Gastrocnemius medialis (tissue), 4 donors: ENCODE measurements at places on chromosomes 3 and 15. TPM values are rescaled to one million over a fixed set of nuclear protein-coding genes. Genes with fewer than 3 reads are reported as not detected.

DNA sequence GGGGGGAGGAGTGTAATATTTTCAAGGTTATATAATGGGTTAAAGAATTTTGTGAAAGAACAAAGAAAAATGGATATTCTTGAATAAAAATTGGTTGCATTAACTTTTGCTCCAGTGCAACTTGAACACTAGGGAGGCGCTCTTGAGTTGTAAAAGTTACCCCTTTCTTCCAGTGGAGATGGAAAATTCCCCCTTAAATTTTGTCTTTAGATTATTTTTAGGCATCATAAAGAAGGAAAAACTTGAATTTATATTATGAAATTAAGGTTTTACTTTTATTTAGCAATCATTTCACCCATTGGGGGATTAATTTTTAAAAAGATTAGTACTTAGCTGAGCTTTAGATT is 550 bp upstream of the CHD2 start:
- H3K27me3 ChIP-seq, result no peaks in the 10 kb centered on the region
- DNase-seq, result no peak
- H3K4me1 ChIP-seq, result peaks cover 56% of the 10 kb centered on the region
- H3K27ac ChIP-seq, result peak overlapping the region; percentile 94
- no peaks in the 10 kb centered on the region for H3K36me3 ChIP-seq

DNA sequence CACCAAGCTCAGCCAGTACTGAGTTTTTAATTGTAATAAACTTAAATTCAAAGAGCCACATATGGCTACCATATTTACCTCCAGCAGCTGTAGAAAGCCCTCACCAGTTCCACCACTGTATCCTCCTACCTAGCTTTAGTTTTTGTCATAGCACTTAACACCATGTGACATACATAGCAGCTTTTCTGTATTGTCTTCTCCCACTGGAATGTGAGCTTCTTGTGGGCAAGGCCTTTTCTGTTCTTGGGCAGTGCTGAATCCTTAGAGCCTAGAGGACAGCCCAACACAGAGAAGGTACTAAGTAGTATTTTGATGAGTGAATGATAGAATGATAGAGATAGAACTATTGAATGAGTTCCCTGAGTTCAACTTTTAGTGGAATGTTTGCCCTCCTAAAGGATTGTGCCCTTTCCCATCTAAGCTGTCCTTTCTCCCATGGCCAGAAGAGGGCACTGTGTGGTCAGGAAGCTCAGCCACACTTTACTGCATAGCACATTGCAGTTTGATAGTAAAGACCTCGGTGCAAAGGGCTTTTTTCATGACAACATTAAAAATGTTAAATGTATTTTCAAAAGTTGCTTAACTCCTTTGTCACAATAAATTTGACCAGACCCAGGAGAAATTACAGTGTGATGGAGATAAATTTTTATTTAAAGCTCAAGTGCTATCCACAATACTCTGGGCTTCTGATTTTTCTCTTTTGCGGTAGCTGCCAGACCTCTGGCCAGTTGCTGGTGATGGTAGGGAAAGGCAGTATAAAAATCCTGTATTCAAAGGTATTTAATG is 115.8 kb downstream of the GHSR start:
- H3K27me3 ChIP-seq, result no peaks in the 10 kb centered on the region
- no peaks in the 10 kb centered on the region for H3K4me1 ChIP-seq
- peak overlapping the region; percentile 53 for H3K27ac ChIP-seq
- no peak for DNase-seq

GRCh38 chr15:93040288-93041158 is 48.5 kb downstream of the RGMA start:
- no peaks in the 10 kb centered on the region for H3K27me3 ChIP-seq
- H3K27ac ChIP-seq, result no peak overlapping the region
- no peak for DNase-seq
- H3K36me3 ChIP-seq, result peaks cover 15% of the 10 kb centered on the region
- H3K4me1 ChIP-seq, result peaks cover 9% of the 10 kb centered on the region

- no peak overlapping the region for H3K4me3 ChIP-seq
- H3K36me3 ChIP-seq, result no peaks in the 10 kb centered on the region
- H3K4me1 ChIP-seq, result peaks cover under 1% of the 10 kb centered on the region
Measured at GRCh38 chr3:28569357-28569756, 220.7 kb upstream of the AZI2 start.

GRCh38 chr15:66023311-66023972 is 154.2 kb downstream of the RAB11A start:
- H3K4me1 ChIP-seq, result no peaks in the 10 kb centered on the region
- H3K27me3 ChIP-seq, result no peaks in the 10 kb centered on the region
- H3K4me3 ChIP-seq, result no peak overlapping the region

GRCh38 chr3:195032106-195032759 is 238.7 kb downstream of the XXYLT1 start:
- H3K27ac ChIP-seq, result no peak overlapping the region
- H3K27me3 ChIP-seq, result no peaks in the 10 kb centered on the region
- H3K4me3 ChIP-seq, result no peak overlapping the region

The MYLK gene
- total RNA-seq, result 10.5 TPM

The CYP8B1 gene
- total RNA-seq, result 0.62 TPM
